ENCODE measurements at places on chromosomes 13 and 19. TPM values are rescaled to one million over a fixed set of nuclear protein-coding genes. Genes with fewer than 3 reads are reported as not detected.

GRCh38 chr19:3108775-3109174 lies 14.6 kb downstream of the GNA11 start:
- peak; percentile 30 for DNase-seq

- no peak for DNase-seq
These were observed 184.1 kb downstream of the PCDH17 start for GRCh38 chr13:57815600-57815999.

Gene LILRA1
- total RNA-seq: not detected

Gene ICAM1
- 3.8 TPM for total RNA-seq

Gene MISP3
- total RNA-seq: 2.3 TPM

Measured in MG63 (cell line).